ENCODE measurements at places on chromosomes 2 and 18.

DNA sequence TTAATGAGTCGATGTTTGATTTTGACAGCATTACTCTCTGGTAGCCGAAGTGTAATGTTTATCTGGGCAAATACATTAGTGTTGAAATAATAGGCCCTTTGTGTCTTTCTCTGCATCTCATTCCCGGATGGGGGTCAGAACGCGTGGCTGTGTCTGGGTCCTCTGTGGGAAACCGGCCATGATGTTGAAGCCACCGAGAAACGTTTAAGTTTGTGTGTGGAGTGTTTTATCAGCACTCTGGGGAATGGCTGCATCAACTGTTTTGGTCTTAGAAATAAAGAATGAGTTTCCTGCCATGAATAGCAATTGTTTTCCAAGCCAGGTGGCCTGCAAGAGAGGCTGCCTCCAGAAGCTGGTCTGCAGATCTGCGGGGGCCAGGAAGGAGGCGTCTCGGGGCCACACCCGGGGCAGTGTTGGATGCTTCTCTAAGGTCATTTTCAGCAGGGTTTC is 69.7 kb downstream of the RNF144A start:
- no peak for DNase-seq

DNA sequence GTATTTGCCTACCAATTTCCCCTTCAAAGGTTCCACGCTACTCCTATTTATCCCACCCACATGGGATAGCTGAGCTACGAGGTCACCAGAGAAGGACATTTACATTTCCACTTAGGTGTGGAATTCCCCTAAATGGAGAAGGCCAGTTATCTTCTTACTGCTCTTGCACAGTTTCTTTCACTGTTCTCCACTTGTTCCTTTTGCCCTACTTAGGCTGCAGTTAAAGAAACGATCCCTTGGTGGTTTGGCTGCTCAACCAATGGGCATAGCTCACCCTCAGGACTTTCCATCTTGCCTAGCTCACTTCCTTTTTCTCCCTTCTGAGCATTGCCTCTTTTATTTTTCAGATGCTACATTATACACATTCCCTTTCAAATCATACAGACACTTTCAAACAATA is 11.2 kb upstream of the NABP1 start:
- DNase-seq = no peak

- no peak for DNase-seq
Measured at GRCh38 chr2:224930124-224930523, 112.1 kb downstream of the DOCK10 start.

- no peak for DNase-seq
Measured at GRCh38 chr2:67515056-67515455, 117.9 kb downstream of the ETAA1 start.

GRCh38 chr2:240234503-240234951 is 94.1 kb upstream of the OTOS start:
- no peak for DNase-seq

GRCh38 chr2:222398446-222398885 is 25.9 kb upstream of the SGPP2 start:
- peak; percentile 3 for DNase-seq

GRCh38 chr2:22126106-22126505 is 1002.3 kb downstream of the TDRD15 start:
- no peak for DNase-seq

DNA sequence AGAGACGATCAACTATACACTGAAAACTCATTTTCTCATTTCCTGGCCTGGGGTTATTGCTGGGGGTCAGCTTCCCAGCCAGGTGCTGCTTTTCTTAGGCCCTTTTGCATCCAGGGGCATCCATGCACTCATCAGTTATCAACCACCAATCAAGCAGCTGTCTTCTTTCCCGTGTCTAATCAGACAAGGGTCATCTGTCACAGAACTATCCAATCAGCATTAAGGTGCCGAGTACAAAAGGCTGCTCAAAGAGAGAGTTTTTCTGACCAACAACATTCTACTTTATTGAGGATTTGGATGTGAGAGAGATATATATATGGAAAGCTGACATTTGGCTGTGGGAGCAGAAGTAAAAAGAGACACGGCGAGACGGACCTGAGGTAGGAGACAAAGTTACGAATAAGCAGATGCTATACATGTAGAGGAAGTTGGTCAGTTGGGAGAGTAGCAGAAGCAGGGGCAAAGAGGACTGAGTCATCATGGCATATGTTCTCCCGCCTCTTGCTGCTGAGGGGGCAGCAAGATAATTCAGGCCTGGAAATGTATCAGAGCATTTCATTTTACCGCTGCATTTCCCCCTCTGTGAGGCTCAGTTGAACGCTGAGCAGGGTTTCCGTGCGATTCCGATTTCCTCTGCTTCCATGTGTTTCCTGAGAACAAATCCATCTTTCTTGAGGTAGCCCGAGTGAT is 129.3 kb downstream of the NUP35 start:
- no peak for DNase-seq

- no peak for DNase-seq
Measured at GRCh38 chr2:222935688-222936298, 75.0 kb downstream of the ACSL3 start.

Data from foreskin melanocyte (primary cell).